ENCODE measurements at places on chromosomes 16 and 17.

- DNase-seq = no peak
Observed at GRCh38 chr16:15810411-15810810, 46.4 kb downstream of the MYH11 start.

DNA sequence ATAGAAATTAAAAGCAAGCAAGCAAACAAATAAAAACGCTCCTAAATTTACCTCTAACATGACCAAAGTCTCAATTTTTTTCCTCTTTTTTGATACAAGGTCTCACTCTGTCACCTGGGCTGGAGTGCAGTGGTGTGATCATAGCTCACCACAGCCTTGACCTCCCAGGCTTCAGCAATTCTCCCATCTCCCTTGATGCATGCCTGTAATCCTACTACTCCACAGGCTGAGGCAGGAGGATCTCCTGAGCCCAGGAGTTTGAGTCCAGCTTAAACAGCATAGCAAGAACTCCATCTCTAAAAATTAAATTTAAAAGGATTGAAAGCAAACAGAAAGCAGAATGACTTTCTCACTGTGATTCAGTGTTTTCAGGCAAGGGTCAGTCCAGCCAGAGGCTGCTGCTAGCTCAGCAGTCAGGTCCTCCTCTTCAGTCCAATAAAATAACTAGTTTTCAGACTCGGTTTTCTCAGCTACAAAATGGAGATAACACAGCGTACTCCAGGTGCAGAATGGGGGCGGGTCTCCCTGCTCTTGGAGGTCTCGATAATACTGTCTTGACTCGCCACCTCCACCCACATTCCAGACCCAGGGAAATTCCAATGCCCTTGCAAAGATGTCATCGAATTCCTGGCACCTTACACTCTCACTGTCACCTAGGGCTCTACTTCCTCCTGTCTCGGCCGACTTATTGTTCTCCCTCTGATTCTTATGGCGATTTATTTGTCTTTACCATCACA, 20.7 kb upstream of the MRTFB start:
- DNase-seq = no peak

DNA sequence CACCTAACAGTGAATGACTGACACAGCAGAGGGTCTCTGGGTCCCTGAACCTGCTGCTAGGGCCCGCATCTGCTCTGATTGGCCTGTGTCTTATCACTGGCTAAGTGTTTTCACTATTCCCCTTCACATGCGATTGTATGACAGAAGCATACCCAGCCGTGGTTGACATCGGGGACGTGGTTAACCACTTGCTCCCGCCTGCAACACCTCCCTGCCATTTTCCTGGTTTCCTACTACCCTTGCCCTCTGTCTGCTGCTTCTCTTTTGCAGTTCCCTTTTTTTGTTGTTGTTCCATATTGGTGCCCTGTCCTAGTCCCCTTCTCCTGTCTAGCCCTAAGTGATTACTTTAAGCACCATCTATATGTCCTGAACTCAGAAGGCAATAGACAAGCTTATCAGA, 177.0 kb downstream of the RGS9 start:
- DNase-seq = no peak

DNA sequence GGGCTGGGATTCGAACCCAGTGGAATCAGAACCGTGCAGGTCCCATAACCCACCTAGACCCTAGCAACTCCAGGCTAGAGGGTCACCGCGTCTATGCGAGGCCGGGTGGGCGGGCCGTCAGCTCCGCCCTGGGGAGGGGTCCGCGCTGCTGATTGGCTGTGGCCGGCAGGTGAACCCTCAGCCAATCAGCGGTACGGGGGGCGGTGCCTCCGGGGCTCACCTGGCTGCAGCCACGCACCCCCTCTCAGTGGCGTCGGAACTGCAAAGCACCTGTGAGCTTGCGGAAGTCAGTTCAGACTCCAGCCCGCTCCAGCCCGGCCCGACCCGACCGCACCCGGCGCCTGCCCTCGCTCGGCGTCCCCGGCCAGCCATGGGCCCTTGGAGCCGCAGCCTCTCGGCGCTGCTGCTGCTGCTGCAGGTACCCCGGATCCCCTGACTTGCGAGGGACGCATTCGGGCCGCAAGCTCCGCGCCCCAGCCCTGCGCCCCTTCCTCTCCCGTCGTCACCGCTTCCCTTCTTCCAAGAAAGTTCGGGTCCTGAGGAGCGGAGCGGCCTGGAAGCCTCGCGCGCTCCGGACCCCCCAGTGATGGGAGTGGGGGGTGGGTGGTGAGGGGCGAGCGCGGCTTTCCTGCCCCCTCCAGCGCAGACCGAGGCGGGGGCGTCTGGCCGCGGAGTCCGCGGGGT, at the start of gene CDH1:
Gene CDH1, plus strand, starts transcription at position 247 of the 684 bp plus-strand sequence. Its CDS starts 124 bp downstream, at position 371.
- DNase-seq = no peak

- DNase-seq = no peak
Observed at GRCh38 chr16:58792188-58792587, 58.1 kb upstream of the GOT2 start.

DNA sequence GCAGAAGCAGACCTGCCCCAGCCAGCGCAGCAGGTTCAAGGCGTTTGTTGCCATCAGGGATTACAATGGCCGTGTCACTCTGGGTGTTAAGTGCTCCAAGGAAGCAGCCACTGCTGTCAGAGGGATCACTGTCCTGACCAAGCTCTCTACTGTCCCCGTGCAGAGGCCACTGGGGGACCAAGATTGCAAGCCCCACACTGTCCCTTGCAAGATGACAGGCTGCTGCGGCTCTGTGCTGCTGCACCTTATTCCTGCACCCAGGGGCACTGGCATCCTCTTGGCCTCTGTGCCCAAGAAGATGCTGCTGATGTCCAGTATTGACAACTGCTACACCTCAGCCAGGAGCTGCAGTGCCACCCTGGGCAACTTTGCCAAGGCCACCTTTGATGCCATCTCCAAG, 27.7 kb downstream of the ATPAF2 start:
- DNase-seq = no peak

GRCh38 chr16:440627-441026, 15.2 kb downstream of the RAB11FIP3 start:
- no peak for DNase-seq

DNA sequence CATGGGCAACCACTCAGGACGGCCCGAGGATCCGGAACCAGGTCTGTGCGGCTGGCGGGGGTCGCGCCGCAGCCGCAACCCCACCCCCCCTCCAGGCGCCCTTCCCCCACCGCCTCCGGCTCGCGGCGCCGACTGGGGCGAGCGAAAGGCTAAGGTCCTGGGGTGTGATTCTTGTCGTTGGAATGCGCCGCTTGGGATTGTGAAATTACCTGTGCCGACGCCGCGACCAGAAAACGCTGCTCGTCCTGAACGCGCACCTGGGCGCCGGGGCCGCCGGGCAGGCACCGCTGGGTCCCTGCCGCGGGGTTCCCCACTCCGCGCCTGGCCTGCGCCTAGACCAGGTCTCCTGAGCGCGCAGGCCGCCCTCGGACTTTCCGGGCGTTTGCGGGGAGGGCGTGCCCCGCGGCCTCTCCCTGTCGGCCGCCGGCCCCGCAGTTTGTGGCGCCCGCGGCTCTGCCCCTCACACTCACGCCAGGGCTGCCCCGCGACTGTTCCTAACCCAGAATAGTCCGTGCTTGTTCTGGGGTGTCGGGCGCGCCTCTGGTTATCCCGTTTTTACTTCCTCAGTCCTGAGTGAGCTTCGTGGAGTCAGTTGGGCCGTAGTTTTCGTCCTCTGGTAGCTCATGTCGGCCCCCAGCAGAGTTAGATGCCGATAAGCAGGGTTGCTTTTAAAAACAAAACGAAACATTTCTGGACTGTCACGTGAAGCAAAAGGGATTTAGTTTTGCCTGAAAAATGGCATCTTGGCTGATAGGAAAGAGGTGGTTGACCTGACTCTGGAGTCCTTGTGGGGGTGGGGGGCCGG, 147.2 kb downstream of the SPECC1 start:
- no peak for DNase-seq

GRCh38 chr17:67992548-67993152, 3.6 kb downstream of the C17orf58 start:
- DNase-seq = no peak

GRCh38 chr16:50981951-50982350, 169.1 kb downstream of the SALL1 start:
- no peak for DNase-seq

DNA sequence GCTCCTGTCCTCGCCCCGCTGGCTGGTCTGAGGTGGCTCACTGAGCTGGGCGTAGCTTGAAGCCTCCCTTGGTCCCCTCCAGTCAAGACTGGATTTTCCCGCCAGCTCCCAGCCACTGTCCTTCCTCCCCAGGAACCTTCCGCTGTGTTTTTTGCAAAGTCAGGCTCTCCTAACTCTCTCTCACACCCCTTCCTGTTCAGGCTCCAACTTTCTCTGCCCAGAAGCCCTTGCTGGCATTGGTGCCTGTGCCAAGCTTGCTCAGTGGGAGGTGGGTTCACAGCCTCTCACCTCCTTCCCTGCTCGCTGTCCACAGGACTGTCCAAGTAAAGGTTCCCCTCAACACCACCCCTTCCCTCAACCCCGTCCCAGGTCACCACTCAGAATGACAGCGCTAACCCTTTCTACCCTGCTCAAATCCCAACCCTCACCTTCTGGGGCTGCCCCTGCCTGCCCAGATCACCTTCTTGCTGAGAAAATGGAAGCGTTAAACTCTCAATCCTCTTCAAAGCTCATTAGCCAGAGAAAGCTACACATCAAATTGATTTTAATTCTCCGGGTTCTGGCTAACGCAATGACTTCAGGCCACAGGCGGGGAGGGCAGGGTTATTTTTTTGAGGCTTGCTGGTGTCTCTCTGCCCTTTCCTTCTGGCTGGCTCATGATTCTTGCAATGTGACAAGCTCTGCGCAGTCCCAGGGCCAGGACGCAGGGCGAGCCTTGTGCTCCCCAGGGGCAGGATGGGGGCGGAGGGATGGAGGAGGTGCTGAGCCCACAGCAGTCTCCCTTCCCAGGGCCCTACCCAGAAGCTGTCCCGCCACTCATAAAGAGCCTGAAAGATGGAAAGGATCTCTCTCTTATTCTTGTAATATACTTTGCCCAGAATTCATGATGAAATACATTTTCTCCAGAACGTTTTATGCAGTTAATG, 357.2 kb upstream of the TNRC6C start:
- no peak for DNase-seq

- no peak for DNase-seq
Observed at GRCh38 chr17:3469529-3469928, 2.1 kb downstream of the SPATA22 start.

- no peak for DNase-seq
Observed at GRCh38 chr17:7651665-7652387, 1.1 kb downstream of the ATP1B2 start.

Data from stimulated activated CD4-positive, alpha-beta T cell treated with anti-CD3 and anti-CD28 coated beads, Interleukin-1b, Interleukin-23, amount 100 ng/mL, for 1 hour (primary cell).